ENCODE measurements at places on chromosomes 2 and 18.
A peak's percentile ranks its signal among the peaks of the same experiment; 100 is the strongest.

DNA sequence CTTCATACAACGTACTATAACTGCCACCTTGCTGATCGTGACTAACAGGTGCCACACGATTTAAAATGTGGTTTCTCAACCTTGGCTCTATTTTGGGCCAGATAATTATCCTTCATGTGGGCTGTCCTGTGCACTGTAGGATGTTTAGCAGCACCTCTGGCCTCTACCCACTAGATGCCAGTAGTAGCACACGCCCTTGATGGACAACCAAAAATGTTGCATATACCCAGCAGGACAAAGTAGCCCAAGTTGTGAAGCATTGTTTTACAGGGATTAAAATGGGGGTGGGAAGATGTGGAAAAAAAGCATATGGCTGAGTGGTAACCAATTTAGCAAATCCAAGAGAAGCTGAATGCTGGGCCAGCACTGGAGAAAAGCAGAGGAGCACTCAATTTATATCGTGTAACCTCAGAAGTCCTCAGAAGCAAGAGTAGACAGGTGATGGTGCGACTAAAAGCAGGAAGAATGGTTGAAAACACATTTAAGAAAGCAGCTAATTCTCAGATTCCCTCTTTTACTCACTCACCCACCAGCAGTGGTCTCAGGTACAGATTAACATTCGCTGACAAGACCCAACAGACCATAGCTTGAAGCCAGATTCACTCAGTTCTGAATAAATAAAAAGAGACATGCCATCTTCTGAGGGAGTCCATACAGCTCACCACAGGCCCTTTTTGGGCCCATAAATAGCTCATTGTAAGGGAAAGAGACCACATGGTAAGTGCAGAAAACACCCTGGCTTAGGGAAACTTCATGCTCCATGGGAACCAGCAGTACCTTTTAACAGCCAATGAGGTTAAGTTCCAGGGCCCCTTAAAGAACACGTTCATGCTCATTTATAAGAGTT is 50.6 kb downstream of the RAPH1 start:
- peak; percentile 49 for DNase-seq

GRCh38 chr18:4142876-4143275 is 312.2 kb downstream of the DLGAP1 start:
- DNase-seq = no peak

GRCh38 chr2:15271941-15272542 is 289.1 kb downstream of the NBAS start:
- DNase-seq = no peak

DNA sequence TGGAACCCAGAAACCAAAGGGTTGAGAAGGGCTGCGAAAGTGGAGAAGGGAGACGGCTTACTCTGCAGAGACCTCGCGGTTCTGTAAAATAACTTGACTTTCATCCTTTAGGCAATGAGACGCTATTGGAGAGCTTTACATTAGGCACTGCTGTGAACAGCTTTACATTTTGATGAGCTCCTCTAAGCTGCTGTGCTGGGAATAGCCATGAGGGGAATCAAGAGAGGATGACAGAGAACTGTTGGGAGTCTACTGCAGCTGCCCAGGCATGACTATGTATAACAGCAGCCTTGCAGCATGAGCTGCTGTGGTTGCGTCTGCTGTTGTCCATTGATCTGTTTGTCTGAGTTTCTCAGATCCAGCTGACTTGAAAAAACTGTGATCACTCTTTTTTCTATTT is 310.8 kb upstream of the MAP2 start:
- DNase-seq = no peak

DNA sequence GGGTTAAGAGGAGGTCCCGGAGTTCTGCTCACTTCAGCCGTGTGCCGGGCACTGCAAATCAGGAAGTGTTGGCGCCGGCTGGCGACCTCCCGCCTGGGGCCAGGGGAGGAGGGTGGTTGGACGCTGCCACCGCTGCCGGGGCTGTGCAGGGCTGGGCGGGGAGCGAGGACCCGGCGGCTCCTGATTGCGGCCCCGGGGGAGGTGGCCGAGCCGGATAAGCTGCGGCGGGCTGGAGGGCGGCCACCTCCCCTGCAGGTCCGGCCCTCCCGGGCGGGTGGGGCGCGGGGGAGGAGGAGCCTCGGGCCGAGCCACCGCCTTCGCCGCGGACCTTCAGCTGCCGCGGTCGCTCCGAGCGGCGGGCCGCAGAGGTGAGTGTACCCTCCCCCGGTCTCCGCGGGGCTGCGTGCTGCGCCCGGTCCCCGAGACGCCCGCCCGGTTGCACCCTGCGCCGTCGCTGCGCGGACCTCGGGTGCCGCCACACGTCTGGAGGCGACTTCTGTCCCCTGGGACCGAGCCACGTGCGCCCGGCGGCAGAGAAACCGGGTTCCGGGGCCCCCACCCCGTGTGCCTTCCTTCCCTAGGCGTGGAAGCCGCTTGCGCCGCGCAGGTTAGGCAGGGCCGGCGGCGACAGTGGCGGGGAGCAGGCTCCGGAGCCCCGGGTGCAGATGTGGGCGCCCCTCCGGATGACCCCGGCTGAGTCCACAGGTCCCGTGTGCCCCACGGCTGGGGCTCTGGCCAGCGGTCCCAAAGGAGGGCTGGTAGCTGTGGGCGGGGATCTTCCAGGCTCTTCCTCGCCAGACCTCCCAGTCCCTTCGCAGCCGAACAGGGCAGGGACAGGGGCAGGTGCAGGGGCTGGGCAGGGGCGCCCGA is at the start of gene STEAP3:
Gene STEAP3, plus strand, starts transcription at position 314 of the 870 bp plus-strand sequence. CDS start 7,179 bp downstream, outside the sequence.
- DNase-seq = peak; percentile 81

DNA sequence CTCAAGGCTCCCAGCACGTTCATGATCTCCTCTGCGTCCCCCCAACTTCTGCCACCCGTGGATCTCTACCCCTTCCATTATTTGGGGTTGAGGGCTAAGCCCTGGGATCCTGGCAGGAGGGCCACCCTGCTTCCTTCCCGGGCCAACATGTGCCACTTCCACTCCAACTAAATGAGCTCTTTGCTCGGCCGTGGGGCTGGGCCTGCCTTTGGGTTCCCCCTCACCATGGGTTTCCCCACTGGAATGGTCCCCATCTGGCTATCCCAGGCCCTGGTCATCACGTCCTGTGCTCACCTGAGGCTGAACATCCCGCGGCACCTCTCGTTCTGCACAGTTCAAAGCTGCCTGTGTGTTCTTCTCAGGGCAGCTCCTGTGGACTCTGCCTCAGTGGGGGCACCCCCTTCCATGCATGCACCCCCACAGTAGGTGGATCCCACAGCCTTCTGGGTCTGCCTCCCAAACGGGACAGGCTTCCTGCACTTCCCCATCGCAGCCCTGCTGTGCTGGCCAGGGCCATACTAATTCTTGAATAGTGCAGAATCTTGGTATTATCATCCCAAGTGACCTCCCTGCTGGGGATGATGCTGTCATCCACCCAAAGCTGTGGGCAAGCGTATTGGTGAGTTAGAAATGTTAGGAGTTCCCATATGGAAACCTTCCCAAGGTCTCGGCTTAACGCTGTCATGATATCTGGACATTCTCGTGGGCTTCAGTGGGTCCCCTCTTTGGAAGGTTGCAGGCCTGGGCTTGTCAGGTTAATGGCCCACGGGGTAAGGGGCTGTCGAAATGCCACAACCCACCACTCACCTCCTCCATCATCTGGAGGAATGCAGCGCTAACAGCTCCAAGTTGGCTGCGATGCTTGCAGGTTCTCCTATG is 150.5 kb upstream of the TWIST2 start:
- no peak for DNase-seq

DNA sequence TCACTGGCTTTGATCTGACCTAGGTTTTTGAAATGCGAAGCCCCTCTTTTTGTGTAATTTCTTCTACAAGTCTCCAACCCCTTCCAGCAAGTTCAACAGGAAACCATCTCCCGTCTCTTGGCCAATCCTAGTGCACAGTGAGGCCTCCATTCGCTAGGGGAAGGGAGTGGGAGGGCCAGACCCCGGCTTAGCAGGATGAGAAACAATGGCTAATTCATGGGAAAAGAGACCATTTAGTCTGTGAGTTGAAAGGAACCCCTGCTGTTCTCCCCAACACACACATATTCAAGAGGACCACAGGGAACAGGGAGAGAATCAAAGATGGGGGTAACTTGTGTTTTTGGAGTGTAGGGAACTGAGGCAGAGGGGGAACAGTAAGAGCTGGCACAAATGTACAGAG is 83.0 kb downstream of the RTN4 start:
- no peak for DNase-seq

- no peak for DNase-seq
Observed at GRCh38 chr2:111066062-111066593, 54.6 kb upstream of the BCL2L11 start.

- DNase-seq = no peak
Observed at GRCh38 chr2:56705713-56706112, 521.9 kb downstream of the CCDC85A start.

- DNase-seq = no peak
Observed at GRCh38 chr2:177204417-177204816, 8.2 kb upstream of the HNRNPA3 start.

- peak; percentile 66 for DNase-seq
Observed at GRCh38 chr2:191038241-191038725, 24.3 kb upstream of the STAT1 start.

- DNase-seq = no peak
Observed at GRCh38 chr2:176781570-176782217, 430.9 kb upstream of the HNRNPA3 start.

GRCh38 chr2:38146275-38146906 is 70.4 kb upstream of the CYP1B1 start:
- peak; percentile 88 for DNase-seq

DNA sequence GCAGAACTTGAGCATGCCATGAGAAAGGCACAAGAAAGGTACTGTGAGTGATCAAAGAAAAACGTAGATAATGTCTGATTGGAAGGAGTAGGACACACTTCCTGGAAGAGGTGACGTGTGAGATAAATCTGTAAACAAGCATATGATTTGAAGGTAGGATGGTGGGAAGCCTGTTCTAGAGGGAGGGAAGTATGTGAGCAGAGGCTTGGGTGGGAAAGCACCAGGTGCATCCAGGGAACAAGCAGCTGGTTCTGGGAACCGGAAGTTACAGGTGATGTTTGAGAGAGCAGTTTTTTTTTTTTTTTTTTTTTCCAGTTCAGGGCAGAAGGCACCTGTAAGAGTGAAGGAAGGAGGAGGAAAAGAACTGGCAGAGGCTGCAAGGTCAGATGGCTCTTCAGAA is 116.6 kb upstream of the EFEMP1 start:
- DNase-seq = no peak

DNA sequence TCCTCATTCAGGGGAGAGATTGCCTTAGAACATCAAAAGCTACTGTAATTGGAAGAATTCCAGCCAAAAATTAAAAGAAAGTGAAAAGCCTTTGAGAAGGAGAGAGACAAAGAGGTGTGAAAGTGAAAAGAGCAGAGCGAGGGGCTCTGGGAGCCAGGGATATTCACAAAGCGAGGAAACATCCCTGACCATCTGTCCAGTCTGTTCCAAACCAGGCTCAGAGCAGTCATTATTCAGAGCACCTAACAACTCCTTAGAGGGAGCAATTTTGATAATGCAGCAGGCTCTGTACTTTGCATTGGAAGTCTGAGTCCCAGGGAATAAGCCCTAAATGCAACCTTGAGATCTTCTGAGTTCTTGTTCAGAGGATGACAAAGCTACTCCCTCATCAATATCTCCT is 119.1 kb upstream of the LYPD1 start:
- no peak for DNase-seq

DNA sequence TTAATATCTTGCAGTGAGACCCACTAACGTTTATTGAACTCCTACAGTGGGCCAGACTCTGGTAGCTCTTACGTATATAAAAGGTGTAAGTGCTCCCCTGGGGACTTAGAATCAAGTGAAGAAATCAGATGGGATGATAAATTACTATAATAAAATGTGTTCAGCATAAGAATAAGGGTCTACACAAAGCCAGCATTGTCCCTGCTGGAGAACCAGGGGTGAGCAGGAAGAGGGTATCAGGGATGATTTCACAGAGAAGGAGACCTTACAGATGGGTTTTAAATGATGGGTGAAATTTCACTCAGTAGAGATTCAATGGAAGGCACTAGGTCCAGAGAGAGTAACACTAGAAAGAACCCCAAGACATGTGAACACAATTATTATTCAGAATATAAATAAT is 20.7 kb downstream of the NRXN1 start:
- DNase-seq = no peak

DNA sequence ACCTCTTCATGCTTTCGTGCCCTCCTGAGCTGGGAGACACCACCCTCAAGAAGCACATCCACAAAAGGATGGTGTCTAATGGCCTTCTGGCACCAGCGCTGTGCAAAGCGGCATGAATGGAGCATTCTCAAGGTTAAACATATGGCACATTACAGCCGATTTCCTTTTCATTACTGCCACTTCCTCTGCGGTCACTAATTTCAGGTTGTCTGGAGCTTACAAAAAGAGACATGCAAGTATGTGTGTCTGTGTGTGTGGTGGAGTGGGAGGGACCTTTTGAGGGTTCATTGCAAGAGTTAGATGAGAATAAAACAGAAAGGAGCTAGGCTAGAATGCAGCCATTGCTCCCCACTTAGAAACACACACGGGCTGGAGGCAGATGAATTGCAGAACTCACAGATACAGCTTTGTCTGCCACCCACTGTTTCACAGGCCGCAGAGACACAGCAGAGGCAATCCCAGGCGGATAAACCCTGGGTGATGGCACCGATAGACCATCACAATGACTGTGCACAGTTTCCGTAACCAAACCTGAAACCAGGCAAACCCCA is 76.0 kb downstream of the TGIF1 start:
- DNase-seq = no peak

- no peak for DNase-seq
Observed at GRCh38 chr2:161386228-161386824, 29.8 kb upstream of the TBR1 start.

DNA sequence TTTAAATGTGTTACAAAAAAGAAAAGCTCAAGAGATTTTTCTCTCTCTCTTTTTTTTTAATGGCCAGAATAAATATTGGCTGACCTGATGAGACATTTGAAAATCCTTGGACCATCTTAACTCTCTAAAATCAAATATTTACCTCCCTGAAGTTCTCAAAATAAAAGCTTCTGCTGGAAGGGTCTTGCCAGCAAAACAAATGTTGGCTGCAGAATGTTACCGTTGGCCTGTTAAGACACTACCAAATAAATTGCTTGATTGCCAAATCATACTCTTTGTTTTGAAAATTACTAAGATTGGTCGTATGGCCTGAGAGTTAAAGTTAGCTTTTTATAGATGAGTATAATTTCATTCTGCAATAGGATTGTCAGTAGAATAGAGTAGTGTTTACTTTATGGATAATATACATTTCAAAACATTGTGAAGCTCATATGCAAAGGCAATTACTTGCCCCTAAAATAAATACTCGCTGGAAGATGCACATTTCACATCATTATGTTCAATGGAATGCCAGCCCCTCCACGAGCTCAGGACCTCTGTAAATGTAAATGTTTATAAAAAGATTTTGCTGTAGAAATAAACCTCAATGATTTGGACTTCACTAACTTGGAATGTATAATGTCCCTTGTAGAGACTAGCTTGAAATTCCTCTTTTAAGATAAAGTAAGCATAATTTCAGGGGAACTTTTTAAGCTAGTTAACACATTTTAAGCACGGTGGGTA is 193.4 kb downstream of the SOX11 start:
- no peak for DNase-seq

DNA sequence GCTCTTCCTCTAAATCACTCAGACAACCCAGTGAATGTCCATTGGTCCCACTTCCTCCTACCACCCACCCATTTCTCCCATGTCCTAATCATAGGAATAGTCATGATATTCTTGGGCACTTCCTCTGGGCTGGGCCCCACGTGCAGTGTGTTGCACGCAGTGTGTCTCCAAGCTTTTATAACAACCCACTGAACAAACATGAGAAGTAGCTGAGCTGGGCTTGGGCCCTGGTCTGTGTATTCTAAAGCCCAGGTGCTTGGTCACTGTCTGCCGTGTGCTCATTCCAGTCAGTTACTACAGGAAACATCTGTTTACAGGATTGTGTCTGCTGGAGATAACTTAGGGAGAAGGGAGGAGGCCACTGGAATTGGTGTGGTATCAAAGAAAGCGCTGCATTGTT is 64.2 kb upstream of the THOC1 start:
- DNase-seq = no peak
